ENCODE measurements at places on chromosomes 3 and 15.
A peak's percentile ranks its signal among the peaks of the same experiment; 100 is the strongest.

DNA sequence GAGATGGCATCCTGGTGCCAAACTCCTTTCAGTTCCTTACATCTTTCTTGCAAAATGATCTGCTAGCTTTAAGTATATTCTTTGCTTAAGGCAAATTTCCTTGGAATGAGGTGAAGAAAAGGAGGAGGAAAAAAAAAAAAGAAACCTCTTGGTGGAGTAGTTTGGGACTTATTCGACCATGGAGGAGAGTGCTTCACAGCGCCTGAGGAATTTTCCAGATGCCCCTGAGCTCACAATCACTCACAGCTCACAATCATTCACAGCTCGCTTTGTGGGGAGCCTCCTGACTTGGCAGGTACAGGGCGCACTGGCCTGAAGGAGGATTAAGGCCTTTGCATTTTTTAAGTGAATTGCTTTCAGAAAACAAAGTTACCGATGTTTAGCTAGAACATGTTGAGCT, 53.9 kb downstream of the BOC start:
- DNase-seq: no peak

GRCh38 chr3:184426691-184427141, 46.9 kb downstream of the CHRD start:
- DNase-seq: peak; percentile 18

GRCh38 chr3:151203051-151203420, at the start of gene GPR171:
TSS of gene GPR171 (minus strand) at chr3:151203216. CDS start at chr3:151199386, 3,830 bp downstream.
- no peak for DNase-seq

DNA sequence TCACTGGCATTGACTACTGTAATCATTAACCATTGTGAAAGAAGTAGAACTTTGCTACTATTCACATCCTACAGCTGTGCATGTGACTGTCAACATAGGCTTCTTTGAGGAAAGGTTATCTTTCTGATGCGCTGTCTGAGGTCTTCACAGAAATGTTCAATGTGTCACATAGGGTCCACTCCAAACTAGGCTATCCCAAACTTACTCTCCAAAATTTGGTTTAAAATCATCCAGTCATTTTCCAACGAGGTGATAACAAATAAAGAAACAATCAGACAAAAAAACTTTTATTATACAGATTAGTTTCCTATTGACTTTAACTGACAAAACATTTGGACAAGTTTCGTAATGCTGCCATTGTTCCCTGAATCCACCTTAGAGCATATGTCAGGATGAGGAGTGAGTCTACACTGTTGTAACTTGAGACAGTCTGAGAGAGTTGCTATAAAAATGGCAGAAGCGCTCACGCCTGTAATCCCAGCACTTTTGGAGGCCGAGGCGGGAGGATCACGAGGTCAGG, 511.6 kb downstream of the PLOD2 start:
- DNase-seq: no peak

DNA sequence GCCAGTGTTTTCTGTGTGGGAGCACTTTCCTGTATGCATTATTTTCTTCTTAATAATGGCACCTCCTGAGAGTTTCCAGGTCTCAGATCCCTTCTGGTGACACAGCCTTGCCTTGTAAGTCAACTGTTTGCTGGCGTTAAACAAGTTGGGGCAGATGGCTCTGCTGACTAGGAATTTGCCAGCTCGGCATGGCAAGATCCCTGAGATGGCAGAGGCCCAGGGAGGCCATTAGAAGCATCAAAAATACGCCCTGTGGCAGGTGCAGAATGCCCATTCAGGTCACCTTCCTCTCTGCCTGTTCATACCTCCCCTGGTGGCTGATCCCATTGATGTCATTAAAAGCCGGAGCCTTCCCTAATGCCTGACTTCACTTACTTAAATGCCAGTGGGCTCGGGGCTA, 320.9 kb upstream of the CTDSPL start:
- no peak for DNase-seq

- DNase-seq: peak; percentile 77
Observed at GRCh38 chr15:85616549-85617110, 178.1 kb downstream of the KLHL25 start.

GRCh38 chr3:52873433-52874159, 23.8 kb downstream of the STIMATE start:
- peak; percentile 45 for DNase-seq

DNA sequence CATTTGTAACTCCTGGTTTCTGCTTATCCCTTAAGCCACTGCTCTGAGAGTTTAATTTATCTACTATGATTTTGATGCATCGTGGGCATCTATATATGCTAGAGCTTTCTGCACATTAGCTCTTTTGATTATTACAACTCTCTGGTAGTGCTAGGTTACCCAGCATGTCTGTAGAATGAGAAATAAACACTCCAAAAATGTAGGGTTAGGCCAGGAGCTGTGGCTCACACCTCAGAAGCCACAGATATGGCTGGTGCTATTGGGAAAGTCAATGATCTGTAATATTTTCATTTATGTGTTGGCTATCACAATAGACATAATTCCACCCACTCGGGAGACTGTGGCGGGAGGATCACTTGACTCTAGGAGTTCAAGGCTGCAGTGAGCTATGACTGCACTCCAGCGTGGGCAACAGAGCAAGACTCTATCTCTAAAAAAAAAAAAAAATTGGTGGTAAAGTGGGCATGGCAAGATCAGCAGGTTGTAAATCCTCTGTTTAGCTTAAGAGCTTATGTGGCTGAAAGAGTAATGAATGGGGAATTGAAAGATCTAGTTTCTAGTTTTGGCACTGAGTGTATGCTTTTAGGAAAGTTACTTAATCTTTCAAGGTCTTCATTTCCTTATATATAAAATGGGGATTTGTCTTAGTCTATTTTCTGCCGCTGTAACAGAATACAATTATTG, 6.3 kb downstream of the TIGIT start:
- no peak for DNase-seq

- DNase-seq: no peak
Observed at GRCh38 chr15:29398907-29399306, 129.3 kb upstream of the NSMCE3 start.

DNA sequence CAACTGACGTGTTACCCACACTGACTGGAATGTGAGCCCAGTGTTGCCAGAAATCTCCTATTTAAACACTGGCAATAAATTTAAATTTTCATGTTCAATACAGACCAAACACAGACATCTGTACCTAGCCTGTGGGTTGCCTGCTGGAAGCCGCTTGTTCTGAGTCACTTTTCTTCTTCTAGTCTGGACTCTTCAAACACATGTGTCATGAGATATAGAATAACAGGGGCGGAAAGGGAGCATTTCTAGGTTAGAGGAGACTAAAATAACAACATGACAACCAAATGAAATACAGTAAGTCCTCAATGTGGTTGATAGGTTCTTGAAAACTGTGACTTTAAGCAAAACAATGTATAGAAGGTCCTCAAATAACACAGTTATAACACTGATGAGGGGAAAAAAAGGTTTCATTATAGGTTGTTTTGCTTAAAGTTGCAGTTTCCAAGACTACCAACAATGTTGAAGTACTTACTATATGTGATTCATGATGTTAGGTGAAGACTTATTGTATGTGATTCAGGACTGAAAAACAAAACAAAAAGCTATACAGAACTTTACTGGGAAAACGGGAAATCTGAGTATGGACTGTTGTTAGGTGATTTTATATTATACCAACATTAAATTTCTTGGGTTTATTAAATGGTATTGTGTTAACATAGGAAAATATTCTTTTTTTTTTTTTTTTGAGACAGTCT, 63.1 kb downstream of the PRKAR2A start:
- DNase-seq: peak; percentile 24

DNA sequence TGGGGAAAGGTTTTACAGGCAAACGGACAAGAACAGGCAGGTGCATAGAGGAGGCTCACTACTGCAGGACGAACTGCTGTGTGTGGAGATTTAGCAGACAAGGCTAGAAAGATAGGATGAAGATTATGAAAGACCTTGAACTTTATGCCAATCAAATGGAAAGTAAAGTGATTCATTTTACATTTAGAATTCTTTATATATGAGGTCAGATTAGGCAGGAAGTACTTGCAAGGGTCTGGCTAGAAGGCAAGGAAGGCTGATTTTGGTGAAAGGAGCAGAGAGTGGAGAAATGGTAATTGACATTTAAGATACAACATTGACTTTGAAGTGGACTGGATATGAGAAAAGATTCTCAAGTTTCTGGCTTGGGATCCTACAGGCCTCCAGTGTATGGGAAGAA, 33.6 kb downstream of the PLSCR4 start:
- no peak for DNase-seq

- DNase-seq: no peak
Observed at GRCh38 chr3:152104847-152105415, 163.8 kb upstream of the MBNL1 start.

- no peak for DNase-seq
Observed at GRCh38 chr3:129442486-129442885, 2.5 kb downstream of the IFT122 start.

- DNase-seq: no peak
Observed at GRCh38 chr3:112546216-112546759, 15.5 kb downstream of the ATG3 start.

GRCh38 chr15:44024155-44024554, 170.9 kb downstream of the FRMD5 start:
- DNase-seq: no peak

- DNase-seq: no peak
Observed at GRCh38 chr15:76345583-76345879, 9.0 kb downstream of the ISL2 start.

GRCh38 chr15:93372865-93373223, 283.8 kb upstream of the RGMA start:
- no peak for DNase-seq

GRCh38 chr3:187024536-187025226, 94.4 kb downstream of the ST6GAL1 start:
- no peak for DNase-seq

Data from stromal cell of bone marrow (primary cell).